ENCODE measurements at places on chromosomes 12 and 14.
A peak's percentile ranks its signal among the peaks of the same experiment; 100 is the strongest.

- no peak overlapping the region for H3K27ac ChIP-seq
- no peaks in the 10 kb centered on the region for H3K27me3 ChIP-seq
These were observed 114.1 kb downstream of the PAPOLA start for GRCh38 chr14:96616161-96616721.

GRCh38 chr12:21559855-21560569 is 33.9 kb downstream of the SPX start:
- no peak overlapping the region for H3K4me3 ChIP-seq
- H3K27ac ChIP-seq, result peak overlapping the region; percentile 4
- no peaks in the 10 kb centered on the region for H3K27me3 ChIP-seq
- peak; percentile 22 for DNase-seq
- peaks cover 11% of the 10 kb centered on the region for H3K4me1 ChIP-seq

DNA sequence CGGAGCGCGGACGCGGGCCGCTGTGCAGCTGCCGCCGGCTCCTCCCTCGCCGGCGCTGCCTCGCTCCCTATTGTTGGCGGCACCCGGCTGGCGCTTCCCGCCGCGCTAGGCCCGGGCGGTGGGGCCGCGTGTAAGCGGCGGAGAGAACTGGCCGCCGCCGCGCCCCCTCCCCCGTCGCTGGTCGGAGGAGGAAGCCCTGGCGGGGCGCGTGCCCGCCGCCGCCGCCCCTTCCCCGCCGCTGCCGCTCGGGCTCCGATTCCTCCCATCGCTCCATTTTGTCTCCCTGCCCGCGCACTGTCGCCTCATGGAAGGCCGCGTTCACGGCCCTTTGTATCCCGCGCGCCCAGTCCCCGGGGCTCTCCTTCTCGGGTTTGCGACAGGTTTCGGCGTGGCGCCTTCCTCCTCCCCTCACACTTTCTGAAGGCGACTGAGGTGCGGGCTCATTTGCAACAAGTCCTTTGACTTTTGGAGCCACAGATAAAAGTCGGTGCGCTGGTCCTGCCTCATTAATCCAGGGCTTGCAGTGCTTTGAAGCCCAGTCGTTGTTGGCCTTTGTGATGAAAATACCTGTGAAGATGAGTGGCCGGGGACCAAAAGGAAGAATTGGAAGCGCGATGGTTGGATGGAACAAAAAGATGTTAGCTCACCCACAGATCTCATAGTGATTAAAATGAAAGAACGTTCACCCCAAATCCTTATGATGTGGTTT is 707 bp downstream of the CPSF6 start:
- H3K4me3 ChIP-seq, result peak overlapping the region; percentile 97
- H3K27me3 ChIP-seq, result no peaks in the 10 kb centered on the region
- H3K36me3 ChIP-seq, result peaks cover 24% of the 10 kb centered on the region
- DNase-seq, result peak; percentile 36

GRCh38 chr12:62882140-62882539 is 52.8 kb downstream of the PPM1H start:
- no peaks in the 10 kb centered on the region for H3K27me3 ChIP-seq
- no peaks in the 10 kb centered on the region for H3K36me3 ChIP-seq
- no peak overlapping the region for H3K27ac ChIP-seq
- H3K4me3 ChIP-seq, result no peak overlapping the region
- H3K4me1 ChIP-seq, result peaks cover 14% of the 10 kb centered on the region

DNA sequence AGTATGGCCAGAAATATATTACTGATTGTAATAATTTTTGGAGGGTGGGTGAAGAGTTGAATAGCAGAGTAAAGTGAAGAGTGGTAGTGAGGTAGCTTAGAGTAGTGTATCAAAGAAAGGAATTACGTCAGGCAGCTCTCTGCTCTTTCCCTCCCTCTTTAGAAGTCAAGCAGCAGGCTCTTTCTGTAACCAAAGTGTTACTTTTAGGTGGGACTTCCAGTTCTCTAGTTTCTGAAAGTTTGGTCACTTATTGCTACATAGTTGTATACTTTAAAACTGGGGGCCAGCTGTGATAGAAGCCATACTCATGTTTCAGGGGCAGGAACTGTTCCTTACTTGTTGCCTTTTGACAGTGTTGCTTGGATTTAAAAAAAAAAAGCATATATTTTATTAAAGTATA is 30.6 kb downstream of the ATF7IP start:
- peaks cover 11% of the 10 kb centered on the region for H3K36me3 ChIP-seq
- H3K27ac ChIP-seq, result no peak overlapping the region
- DNase-seq, result no peak
- H3K4me3 ChIP-seq, result no peak overlapping the region
- H3K4me1 ChIP-seq, result peaks cover 12% of the 10 kb centered on the region
- H3K27me3 ChIP-seq, result no peaks in the 10 kb centered on the region

DNA sequence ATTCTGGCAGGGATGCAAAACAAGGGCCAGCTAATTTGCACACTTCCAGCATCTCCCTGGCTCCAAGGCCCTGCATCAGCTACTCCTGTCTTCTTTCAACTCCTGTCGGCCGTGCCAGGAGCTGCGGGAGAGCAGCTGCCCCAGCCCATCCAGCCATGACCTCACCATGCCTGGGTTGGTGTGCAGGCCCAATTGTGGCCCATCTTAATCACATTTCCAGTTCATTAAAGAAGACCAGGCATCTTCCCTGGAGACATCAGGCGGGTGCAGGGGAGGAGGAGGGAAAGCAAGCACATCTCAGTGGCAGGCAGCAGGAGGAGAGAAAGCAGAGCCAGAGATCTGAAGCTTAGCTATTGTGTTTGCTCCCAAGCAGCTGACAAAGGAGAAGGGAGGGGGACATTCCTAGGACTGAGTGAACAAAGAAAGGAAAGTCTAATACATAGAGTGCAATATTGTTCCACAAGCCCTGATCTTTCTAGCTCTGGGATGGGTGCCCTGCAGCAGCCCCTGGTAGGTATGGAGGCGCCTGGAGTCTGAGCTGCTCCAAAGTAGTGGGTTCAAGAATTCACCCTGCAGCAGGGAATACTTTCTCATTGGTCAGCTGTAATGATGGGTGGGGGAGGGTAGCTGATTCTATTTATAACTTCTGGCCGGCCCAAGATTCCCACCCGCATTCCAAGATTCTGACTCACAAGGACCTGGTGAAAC is 40.1 kb downstream of the VWF start:
- no peaks in the 10 kb centered on the region for H3K27me3 ChIP-seq
- DNase-seq, result peak; percentile 24
- no peak overlapping the region for H3K4me3 ChIP-seq
- H3K36me3 ChIP-seq, result no peaks in the 10 kb centered on the region
- peaks cover 6% of the 10 kb centered on the region for H3K4me1 ChIP-seq
- H3K27ac ChIP-seq, result no peak overlapping the region

GRCh38 chr14:75174066-75174465 is 2.3 kb downstream of the TMED10 start:
- no peak for DNase-seq
- H3K27me3 ChIP-seq, result no peaks in the 10 kb centered on the region
- H3K4me1 ChIP-seq, result peaks cover 23% of the 10 kb centered on the region
- no peak overlapping the region for H3K27ac ChIP-seq
- H3K4me3 ChIP-seq, result no peak overlapping the region

- no peaks in the 10 kb centered on the region for H3K4me1 ChIP-seq
- H3K27me3 ChIP-seq, result no peaks in the 10 kb centered on the region
- no peaks in the 10 kb centered on the region for H3K36me3 ChIP-seq
- H3K4me3 ChIP-seq, result no peak overlapping the region
- no peak for DNase-seq
- no peak overlapping the region for H3K27ac ChIP-seq
These were observed 93.3 kb upstream of the MAP1LC3B2 start for GRCh38 chr12:116465856-116466255.

All from SJCRH30 (cell line).